ENCODE measurements at places on chromosomes 12 and 14.

- DNase-seq = no peak
These were observed 71.2 kb downstream of the KCNK13 start for GRCh38 chr14:90132821-90133570.

- DNase-seq = no peak
These were observed 19.8 kb upstream of the KCNA5 start for GRCh38 chr12:5023842-5024241.

DNA sequence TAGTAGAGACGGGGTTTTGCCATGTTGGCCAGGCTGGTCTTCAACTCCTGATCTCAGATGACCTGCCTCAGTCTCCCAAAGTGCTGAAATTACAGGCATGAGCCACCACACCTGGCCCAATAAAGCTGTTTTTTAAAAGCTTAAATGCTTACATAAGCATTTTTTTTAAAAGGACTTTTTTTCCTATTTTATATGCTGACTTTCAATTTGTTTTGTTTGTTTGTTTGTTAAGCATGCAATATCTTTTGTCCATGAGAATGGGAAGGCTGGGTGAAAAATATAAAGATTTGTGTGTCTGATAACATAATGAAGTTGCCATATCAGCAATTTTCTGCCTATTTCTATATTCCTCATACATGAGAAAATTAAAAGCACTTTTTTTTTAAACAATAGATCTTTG, 17.0 kb upstream of the SLC2A13 start:
- DNase-seq = no peak

DNA sequence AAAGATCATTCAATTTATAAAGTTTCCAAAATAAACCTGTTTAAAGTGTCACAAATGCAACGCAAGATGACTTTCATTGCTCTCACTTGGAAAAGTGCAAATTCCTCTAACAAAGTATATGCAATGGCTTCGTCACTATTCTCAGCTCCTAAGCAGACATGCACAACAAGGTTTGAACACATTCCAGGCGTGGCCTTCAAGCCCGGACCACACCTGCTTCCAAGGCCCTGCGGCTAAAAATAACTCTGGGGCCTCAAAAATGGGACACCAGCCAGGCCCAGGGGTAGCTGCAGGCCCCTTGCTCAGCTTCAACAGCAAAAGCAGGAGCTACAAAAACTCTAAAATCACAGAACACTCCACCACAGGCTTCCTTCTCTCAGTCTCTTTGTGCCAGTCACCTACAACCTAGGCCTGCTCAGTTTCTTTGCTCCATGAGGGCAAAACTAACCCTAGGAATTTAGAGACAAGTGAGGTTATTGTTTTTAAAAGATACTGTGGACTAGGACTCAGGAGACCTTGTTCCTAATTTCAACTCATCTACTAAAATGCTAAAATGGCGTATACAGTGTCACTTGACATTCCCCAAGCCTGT, 29.3 kb downstream of the DUSP16 start:
- no peak for DNase-seq

GRCh38 chr14:101229666-101230065, 326.1 kb upstream of the RTL1 start:
- DNase-seq = no peak

- no peak for DNase-seq
These were observed 58.2 kb upstream of the STRN3 start for GRCh38 chr14:31084385-31084784.

DNA sequence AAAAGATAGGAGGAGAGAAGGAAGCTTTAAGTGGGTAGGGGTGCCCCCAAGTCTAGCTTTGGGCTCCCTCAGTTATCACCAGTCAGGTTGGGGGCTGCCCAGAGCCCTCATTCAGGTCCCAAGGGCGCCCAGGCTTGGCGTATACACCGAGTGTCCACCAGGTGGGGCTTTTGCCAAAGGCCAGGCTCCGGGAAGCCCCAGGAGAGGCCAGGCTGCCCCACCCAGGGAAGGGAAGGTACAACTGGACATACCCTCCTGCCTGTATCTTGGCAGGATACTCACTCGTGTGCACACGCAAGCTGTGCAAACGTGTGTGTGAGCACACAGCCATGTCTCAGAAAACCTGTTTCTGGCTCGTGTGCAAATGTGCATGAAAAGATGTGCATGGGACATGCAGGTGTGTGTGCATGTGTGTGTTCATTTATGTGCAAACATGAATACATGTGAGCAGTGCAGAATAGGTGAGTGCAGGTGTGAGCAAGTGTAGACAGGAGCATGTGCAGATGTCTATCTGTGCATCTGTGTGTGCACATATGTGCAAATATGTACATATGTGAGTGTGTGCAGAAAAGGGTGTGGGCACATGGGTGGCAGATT, 103.9 kb upstream of the MYL2 start:
- peak; percentile 45 for DNase-seq

DNA sequence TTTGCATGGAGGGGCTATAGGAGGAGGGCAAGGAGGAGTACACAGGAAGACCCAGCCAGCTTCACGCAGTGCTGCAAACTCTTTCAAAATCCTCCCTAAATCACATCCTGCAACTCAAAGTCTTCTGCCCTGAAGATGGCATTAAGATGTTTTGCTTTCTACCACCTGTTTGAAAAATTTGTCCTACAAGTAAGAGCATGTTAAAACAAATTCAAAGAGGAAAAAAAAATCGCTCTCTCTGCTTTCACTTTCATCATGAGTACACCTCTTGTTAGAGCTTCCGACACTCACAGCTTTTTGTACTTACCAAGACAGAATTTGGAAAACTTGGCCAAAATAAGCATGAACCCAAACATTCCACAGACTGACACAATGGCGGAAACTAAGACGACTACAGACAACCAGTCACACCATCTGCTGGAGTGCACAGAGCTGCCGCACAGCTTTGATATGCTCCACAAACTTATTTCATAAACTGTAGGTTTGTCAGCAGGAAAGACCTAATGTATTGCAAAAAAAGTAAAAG, 21.3 kb downstream of the GCH1 start:
- DNase-seq = peak; percentile 19

GRCh38 chr12:5691943-5692342, 253.1 kb downstream of the ANO2 start:
- DNase-seq = no peak

DNA sequence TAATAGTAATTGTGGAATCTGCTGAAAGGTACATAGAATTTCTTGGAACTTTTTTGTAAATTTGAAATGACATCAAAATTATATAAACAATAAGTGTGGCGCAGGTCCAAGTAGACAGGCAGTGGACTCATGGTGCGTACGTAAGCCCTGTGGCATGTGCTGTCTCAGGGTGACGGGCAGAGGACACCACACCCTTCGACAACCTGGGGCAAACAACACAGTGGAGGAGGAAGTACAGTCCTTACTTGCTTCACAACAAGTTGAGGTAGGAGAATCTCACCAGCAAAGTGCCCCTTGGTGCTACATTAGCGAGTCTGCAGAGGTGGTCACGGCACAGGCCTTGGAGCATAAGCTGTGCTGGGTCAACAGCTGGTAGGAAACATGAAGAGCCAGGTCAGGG, 180.9 kb downstream of the AEBP2 start:
- DNase-seq = no peak

GRCh38 chr12:29611906-29612305, 114.4 kb upstream of the OVCH1 start:
- no peak for DNase-seq

DNA sequence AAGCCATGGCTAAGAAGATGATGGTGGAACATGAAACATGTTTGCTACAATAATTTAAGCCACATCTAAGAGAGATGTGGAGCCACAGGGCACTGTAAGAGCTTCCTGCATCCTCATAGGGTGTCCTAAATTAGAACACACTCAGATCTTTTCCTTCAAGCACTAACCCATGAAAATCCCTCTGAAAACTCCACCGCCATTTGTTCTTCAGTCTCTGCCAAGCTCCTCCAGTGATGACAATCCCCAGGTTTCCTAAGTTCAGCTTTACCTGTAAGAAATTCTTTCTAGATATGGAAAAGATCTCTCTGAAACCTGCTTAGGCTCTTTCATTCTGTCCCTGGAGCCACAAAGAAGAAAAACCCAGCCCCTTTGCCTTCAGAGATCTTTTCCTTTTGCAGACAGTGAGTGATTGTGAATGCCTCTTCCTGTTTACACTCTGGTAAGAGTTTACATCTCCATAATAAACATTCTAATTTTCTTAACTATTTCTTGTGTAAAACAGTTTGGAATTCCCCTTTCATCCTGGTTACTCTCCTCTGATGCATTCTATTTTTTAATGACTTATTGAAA, 907.2 kb downstream of the VRK1 start:
- DNase-seq = no peak

DNA sequence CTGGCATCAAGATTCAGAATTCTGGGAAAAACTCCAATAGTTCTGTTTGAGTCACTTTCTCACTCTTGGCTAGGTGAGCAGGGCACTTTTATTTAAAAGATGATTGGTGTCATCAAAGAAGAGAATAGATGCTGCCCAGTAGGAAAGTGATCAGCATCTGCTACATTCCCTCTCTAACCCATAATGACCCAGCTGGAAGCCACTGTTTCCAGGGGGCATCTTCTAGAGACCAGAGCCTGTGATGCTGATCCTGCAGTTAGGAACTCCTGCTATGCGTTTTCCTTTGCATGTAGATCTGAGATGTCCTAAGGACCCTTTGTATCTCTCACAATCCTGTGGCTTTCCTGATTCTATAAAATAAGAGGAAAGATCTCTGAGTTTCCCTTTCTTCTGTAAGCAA, 79.9 kb upstream of the TMTC1 start:
- no peak for DNase-seq

- DNase-seq = peak; percentile 78
These were observed 1.2 kb downstream of the KHNYN start for GRCh38 chr14:24430682-24431568.

GRCh38 chr14:27587103-27587502, 989.3 kb upstream of the NOVA1 start:
- DNase-seq = no peak

- DNase-seq = no peak
These were observed 93.6 kb downstream of the STAB2 start for GRCh38 chr12:103680591-103681141.

DNA sequence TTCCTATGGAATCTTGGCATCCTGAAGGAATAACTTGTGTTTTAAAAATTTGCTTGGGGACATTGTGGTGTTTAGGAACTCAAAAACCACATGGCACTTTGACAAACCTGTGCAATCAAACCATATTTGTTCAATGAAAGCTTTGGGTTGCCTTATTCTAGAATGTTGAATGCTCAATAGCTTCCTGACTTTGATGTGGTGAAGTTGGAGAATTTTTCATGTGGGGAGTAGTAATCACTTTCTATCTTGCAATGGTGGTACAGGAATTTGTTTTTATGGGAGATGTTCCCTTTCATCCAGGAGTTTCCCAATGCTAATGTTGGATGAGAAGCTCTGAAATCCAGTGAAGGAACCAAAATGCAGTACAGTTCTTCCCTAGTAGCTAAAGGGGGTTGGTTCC, 42.2 kb upstream of the LDHB start:
- DNase-seq = no peak

- no peak for DNase-seq
These were observed 13.6 kb downstream of the ARHGEF40 start for GRCh38 chr14:21083565-21084325.

- no peak for DNase-seq
These were observed 10.8 kb downstream of the PPFIBP1 start for GRCh38 chr12:27534765-27535161.

- no peak for DNase-seq
These were observed 211.5 kb upstream of the CPNE8 start for GRCh38 chr12:39116861-39117260.

GRCh38 chr12:94994312-94994711, 9.2 kb downstream of the NDUFA12 start:
- DNase-seq = no peak

- no peak for DNase-seq
These were observed 10.4 kb upstream of the SLC6A12 start for GRCh38 chr12:224330-224729.

DNA sequence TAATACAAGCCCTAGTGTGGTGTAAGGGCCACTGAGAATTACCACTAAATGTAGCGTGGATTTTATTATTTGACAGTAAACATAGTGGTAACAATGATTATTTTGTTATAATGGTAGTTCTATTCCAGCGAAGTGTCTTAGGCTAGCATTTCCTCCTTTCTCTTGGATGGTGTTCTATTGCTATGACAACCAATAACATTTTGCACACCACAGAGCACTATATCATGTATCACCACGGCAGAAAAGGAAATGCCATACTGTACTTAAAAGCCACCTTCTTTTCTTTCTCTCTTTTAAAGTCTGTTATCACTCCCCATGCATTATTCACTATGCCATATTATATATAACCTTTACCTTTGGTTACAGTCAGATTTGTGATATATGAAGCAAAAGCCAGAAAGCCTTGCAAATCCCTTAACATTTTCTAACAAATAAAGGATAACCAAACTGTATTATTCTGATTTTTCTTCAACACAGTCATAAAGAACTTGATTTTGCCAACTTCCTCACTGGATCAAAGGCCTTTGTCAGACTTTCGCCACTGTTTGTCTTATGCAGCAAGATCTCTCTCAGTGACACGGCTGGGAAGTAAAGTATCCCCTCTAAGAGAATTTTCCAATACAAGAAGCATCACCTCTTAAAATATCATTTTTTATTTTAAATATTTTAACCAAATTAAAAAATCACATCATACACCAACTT, 195.8 kb downstream of the FOXN3 start:
- no peak for DNase-seq

DNA sequence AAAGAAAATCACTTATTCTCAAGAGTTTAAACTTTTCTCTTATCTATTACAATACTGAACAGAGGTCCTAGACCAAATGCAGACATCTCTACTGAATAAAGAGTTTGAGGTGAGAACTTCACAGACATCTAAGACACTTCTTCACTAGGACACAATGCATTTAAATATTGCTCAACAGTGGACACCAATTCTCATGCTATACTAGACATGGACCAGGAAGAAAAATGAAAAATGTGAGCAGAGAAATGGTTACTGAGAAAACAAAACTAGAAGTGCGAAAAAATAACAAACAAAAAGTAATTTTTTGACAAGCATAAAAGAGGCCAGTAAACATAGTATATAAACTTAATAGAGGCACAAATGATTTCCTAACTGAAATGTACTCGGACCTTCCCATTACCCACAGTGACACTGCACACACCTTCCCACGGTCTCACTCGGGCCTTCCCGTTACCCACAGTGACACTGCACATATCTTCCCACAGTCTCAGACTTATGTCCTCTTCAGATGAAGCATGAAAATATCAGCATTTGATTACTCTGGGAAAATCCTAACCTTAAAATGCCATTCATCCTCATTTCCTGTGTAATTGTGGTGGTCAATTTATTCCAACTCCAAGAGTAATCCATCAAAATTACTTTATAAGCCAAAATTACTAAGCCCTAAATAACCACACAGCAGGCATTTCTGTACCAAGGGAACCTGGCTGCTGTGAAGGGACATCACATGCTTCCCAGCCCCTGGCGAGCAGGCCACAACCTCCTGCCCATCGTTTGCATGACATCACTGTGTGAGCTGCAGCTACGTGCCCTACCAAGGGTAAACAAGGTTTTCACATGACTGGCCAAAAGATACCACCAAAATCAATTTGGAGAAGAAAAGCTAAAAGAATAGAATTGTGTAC, 6.4 kb downstream of the SLC15A4 start:
- no peak for DNase-seq

GRCh38 chr14:69313176-69313575, 53.2 kb downstream of the GALNT16 start:
- no peak for DNase-seq

GRCh38 chr14:79074510-79074909, 904.3 kb downstream of the NRXN3 start:
- no peak for DNase-seq

All from activated naive CD4-positive, alpha-beta T cell treated with anti-CD3 and anti-CD28 coated beads, Interleukin-2, amount 50 U/mL, for 16 hours (primary cell).